ENCODE measurements at places on chromosomes 1 and 21.

DNA sequence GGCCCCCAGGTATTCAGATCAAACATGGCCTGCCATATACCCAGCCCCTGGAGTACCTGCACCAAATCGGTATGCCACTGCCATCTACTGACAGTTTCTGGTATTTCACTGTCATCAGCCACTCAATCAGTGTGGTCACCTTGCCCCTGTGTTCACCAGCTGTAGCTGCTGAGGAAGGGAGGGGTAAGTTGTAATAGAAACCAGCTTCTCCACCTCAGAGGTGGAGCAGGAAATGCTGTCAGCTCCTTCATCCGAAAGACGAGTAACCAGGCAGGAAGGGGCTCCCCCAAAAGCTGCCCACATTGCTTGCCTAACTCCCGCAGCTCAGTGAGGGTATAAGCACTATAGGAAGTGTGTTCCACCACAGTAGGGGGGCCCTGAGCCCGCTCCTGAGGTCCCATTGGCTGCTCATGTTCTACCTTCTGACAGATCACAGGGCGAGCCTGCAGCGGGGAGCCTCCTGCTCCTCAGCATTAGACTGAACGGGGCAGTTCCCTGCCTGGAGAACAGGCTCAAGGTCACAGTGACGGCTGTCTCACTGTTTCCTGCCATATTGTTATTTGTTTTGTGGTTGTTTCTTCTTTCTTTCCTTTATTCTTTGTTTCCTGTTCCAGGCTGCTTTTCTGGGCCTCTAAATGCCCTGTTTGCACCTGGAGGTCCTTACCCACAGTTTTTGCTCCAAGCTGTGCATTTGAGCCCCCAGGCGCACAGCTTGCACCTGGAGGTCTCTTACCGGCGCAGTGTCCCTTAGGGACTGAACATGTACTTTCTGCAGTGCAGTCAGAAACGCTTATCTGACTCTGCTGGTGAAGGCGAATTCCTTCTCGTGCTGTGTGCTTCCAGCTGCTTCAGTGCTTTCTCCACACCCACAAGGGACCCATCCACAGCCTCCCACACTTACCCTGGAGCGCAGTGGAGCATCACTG lies 1638.3 kb downstream of the MRPL39 start:
- no peak for DNase-seq

DNA sequence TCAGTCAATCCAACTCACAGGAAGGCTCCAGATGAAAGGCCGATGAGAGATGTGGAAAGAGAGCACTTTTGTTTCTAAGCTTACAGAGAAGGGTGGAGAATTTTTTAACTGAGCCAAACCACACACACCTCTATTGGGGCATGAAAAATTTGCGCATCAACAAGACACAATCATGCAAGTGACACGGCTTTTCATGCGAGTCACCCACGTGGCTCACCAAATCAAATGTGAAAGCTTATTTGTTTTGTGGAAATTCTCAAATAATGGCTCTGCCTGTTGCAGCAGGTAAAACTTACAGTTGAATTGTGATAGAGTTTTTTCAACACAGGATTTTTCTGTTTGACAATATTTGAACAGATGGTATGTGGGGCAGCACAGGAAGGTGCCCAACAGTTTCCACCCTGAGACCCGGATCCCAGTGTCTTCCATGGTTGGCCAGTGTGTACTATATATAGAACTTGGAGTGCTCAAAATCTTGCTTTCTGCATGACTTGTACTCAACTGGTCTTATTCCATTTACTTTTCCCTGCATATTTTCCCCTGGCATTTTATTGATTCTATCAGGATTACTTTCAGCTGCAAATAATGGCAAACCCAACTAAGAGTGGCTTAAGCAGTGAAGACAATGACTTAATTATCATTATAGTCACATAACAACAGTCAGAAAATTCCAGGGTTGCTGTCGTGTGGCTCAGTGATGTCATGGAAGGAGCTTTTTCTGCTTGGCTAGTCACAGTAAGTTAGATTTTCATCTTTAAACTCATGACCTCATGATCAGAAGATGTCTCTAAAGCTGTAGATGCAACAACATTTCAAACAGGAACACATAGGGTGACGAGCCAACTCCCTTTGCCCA lies 90.6 kb upstream of the SIM2 start:
- no peak for DNase-seq

DNA sequence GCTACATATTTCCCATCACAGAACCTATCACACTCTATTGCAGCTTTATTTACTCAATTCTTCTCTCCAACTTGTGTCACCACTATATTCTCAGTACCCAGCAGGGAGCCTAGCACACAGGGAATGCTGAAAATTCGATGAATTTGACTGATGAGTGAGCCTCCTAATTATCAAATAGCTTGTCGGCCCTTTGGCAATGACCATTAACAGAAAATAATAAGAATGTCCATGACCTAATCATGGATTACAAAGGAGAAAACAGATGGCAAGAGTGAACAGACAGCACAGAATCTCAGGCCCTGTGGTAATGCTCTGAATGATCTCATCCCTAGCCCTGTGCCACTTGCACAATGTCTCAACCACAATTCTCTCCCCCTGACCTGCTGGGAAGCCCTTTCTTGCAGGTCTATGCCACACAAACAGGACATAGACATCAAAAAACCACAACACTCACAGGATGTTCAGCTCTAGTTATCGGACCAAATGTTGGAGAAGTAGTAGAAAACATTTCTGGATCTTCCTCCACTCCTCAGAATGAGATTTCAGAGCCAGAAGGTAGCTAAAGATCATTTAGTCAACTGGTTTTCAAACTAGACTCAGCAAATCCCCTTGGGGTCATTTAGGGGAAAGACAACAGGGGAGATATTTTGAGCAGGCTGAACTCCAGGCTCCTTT lies 68.4 kb downstream of the LUZP1 start:
- DNase-seq: peak; percentile 98

GRCh38 chr1:155321639-155322503 lies 1.2 kb downstream of the RUSC1 start:
- no peak for DNase-seq

DNA sequence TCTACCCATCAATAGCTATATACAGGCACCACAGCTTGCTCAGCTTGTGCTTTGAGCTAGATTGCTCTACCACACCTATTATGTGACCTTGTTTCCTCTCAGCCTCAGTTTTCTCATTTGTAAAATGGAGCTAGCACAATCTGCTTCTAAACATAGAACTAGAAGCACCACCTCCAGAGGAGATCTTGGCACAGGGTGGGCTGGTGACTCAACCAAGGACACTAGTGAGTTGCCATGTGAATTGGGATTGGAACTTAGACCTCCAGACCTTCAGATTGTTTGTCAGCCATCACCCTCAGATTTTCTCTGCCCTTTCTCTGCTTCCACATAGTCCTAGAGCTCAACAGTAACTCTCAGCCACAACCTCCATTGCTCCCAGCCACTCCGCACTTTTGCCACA lies 3.0 kb upstream of the MACO1 start:
- DNase-seq: no peak

DNA sequence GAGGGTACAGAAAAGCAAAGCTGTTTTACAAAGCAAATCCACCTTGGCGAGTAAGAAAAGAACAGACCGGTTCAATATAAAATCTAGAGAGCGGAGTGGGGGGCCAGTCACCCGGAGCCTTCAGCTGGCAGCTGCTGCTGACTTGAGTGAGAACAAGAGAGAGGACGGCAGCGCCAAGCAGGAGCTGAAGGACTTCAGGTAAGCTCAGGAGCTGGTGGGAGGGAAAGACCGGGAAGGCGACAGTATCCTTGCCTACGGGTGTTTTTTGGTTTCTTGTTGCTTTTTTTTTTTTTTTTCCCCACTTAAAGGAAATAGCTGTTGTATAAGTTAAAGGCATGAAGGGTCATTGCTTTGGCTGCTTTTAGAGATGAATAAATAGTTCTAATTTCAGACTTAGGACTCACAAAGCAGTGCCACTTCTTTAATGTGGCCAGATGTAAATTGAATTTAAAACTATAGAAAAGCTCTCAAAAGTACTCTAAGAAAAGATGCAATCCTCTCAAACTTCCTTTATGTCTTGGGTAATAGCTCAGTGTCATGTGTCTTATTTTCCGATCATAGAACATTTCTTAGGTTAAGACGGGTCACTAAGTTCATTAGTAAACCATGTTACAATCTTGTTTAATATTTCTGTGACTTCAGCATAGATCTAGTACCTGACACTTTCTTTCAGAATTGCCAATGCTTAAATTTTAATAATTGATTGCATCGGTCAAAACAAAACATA lies 82.8 kb downstream of the PRDM2 start:
- DNase-seq: peak; percentile 18

GRCh38 chr1:112720800-112721199 lies 5.7 kb upstream of the PPM1J start:
- no peak for DNase-seq

- DNase-seq: no peak
Observed at GRCh38 chr1:190258003-190258402, 219.7 kb downstream of the BRINP3 start.

- DNase-seq: peak; percentile 97
Observed at GRCh38 chr1:22749919-22750684, 39.5 kb downstream of the EPHB2 start.

DNA sequence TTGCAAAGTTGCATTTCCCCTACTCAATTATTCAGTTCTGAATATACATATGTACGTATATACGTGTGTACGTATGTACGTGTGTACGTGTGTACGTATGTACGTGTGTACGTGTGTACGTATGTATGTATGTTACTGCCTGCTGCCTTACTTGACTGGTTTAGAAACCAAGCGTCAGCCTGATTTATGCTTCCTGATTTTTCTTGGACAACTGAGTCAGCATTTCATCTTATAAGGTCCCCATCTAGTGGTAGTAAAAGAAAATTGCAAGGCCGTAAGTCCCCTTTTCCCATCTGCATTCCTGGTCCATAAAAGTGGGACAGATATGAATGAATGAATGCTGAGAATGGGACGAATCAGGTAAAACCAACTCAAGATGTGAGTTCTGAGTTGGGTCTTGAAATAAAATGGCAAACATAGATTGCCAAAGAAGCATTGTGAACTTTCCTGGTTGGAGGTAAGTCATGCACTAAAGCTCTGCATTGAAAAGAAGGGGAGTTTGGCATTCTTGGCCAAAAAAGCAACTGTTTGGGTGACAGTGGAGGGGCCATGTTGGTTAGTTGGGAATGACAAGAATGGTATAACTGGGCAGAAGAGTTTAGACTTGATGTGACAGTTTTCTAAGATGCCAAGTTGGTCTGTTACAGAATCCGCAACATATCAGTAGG lies 76.4 kb upstream of the DNAH14 start:
- peak; percentile 74 for DNase-seq

- DNase-seq: peak; percentile 65
Observed at GRCh38 chr21:32457360-32457840, 44.9 kb downstream of the EVA1C start.

GRCh38 chr1:99268021-99268420 lies 3.7 kb downstream of the PLPPR4 start:
- DNase-seq: peak; percentile 7

DNA sequence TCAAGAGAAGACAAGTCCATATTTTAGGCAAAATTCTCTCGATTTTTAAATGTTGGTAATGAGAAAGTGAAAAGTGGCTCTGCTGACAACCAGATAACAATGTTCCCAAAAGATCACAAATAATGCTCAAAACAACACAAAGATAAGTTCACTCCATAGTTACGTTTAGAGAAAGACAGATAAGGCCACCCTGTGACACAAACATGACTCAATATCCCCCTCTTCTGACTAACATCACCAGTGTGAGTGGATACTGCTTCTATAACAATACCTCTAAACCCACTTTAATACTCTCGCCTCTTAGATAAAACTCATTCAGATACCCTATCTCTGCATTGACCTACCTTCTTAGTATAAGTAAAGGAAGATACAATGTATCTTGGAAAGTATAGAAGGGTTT lies 51.2 kb upstream of the RGS7 start:
- peak; percentile 26 for DNase-seq

DNA sequence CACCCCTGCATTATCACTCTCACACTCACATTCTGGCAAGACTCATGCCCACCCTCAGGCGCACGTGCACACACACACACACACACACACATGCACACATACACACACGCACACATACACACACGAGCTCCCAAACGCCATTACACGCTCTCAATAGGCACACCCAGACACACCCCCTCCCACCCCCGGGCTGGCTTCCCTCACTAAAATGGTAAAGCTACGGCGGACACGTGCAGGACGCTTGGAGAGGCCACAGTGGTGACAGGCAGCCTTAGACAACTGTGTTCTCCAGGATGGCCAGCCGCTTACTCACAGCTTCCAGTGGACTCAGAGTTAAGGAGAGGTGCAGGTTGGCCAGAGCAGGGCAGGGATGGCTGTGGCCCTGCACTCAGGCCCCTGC lies 10.1 kb downstream of the MATN1 start:
- no peak for DNase-seq

GRCh38 chr1:199742547-199742946 lies 285.0 kb upstream of the NR5A2 start:
- DNase-seq: peak; percentile 86

DNA sequence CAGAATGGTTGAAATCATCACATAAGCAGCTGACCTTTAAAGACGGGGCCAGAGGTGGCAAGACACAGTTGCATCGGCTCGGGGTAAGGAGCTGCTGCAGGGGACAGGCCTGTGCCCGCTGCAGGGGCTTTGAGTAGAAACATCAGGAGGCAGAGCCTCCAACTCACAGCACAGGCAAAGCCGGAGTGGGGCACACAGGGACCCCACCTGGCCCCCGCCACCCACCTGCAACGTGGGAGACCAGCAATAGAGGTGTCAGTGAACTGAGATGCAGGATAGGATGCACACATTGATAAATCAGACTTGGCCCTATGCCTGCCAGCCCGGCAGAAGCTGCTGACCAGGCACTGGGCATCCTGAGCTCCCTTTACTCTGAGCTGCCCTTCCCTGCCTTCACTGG lies 257.2 kb downstream of the NPHP4 start:
- DNase-seq: no peak

- no peak for DNase-seq
Observed at GRCh38 chr1:203281033-203281432, 24.3 kb upstream of the BTG2 start.

GRCh38 chr1:165928075-165928731 lies 100.8 kb downstream of the UCK2 start:
- DNase-seq: peak; percentile 49

- no peak for DNase-seq
Observed at GRCh38 chr1:39488012-39488545, 3.4 kb upstream of the BMP8A start.

- no peak for DNase-seq
Observed at GRCh38 chr1:39952359-39953110, 2.4 kb upstream of the MFSD2A start.

- peak; percentile 38 for DNase-seq
Observed at GRCh38 chr1:160206036-160206389, 829 bp downstream of the PEA15 start.

GRCh38 chr1:22053017-22053860 lies 730 bp downstream of the CDC42 start:
- peak; percentile 88 for DNase-seq

DNA sequence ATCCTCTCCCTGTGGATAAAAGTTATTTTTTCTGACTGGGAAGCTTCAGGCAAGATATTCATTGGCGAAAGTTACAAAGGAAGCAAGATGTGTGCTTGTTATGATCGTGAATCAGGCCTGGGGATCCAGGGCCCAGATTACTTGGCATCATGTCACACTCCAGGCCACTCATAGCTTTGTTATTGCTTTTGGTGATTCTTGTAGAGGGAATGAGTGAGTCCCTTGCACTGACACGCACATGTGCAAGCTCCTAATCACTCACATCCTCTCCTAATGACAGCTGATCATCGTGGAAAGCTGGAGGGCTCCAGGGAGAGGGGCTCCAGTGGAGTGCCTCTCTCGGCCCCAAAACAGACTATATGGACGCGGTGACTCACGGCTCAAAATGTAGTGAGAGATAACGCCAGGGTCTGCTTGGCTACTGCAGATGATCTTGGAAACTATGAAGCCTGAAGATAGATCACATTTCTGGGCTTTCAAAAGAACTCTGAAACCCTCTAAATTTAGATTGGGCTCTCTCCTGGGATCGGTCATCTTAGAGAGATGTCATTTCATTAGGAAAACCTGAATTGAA lies 481.1 kb upstream of the USP24 start:
- DNase-seq: peak; percentile 49
